Activated CD8-positive, alpha-beta T cell treated with anti-CD3 and anti-CD28 coated beads for 36 hours (primary cell): ENCODE measurements at places on chromosomes 12 and 14.

GRCh38 chr12:76259106-76259505, 89.1 kb downstream of the BBS10 start:
- no peak for DNase-seq

DNA sequence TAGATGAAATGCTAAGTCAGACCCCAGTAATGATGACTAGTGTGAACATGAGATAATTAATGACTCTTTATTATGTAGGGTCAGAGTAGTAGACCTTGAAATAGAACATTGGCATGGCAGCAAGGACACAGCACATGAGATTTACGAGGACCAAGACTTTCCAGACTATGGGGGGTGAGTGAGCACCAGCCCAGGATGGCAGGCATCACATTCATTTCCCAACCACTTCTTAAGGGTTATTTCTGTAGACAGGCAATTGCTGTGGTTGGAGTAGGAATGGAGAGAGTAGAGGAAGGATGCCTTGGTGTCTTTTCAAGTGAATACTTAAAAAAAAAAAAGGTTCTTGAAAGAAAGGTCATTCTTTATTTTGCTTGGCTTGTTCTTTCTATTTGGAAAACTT, 189.4 kb upstream of the DYRK2 start:
- DNase-seq, result no peak

GRCh38 chr12:117699118-117699517, 269.7 kb downstream of the KSR2 start:
- no peak for DNase-seq

GRCh38 chr12:33560653-33561208, 121.1 kb upstream of the SYT10 start:
- DNase-seq, result no peak

- DNase-seq, result no peak
Measured at GRCh38 chr14:84998216-84998615, 531.7 kb upstream of the FLRT2 start.

- no peak for DNase-seq
Measured at GRCh38 chr12:105492591-105493545, 162.4 kb downstream of the C12orf75 start.

GRCh38 chr12:55142669-55143565, 16.7 kb downstream of the OR9K2 start:
- DNase-seq, result peak; percentile 68

DNA sequence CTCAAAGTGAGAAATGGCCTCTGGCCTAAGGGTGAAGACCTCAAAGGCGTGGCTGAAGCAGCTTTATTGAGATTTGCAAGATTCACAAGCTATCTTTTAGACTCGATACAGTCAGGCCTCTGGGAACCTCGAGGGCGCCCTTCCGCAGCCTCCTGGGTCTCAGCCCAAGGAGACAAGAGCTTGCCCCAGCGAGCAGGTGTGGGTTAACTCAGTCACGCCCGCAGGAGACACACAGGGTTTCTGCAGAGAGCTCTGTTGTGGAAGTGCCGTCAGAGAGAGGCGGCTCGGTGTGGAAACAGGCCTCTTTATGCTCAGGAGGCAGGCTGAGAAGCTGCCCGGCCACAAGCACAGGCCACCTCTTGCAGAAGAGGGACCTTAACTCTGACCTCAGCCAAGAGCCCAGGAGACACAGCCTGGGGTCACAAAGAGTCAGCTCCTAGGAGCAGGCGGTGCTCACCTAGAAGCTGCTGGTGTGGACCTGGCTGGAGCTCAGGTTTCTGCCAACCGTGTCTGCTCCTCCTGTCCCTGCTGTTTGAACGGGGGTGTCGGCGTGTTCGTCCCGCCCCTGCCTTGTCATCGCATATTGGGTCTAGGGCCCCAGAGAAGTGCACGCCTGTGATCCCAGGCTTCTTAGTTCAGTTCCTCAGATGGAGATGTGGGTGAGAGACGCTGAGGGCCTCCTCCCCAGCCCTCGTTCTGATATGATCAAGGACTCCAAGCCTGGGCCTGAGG, 42.1 kb upstream of the FBRSL1 start:
- no peak for DNase-seq
